Stimulated activated naive CD4-positive, alpha-beta T cell treated with Interleukin-2 at 50 U/mL for 16 hours (primary cell): ENCODE measurements at places on chromosomes 1 and 21.

DNA sequence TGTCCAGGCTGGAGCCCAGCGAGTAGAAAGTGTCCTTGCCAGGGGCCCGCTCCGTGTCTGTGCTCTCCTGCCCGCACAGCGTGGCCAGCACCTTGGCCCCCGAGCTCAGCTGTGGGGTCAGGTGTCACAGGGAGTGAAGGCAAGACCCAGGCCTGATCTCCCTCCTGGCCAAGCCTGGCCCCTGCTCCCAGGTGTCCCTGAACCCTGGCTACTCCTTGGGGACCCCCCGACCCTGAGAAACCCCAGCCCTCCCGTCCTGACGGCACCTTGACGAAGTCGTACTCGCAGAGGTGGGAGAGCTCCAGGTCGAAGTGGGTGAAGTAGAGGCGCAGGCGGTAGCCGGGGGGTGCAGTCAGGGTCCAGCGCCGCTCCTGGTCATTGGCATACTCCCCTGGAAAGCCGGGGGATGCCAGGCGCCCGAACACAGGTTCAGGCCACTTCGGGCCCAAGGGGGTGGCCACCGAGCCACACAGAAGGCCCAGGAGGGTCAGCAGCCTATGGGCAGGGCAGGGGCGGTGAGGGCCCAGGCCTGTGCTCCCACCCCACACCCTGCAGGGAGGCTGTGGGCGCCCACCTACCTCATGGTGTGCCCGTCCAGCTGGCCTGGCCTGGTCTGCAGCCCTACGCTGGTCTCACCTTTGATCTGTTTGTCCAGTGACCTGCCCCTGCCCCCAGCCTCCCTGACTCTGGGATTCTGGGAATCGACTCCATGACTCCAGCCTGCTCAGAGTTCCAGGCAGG is at the start of gene MASP2:
Gene MASP2, minus strand, starts transcription at position 615 of the 741 bp plus-strand sequence. Its CDS starts 32 bp downstream, at position 583.
- no peak for DNase-seq

GRCh38 chr21:26055010-26055409 is 115.6 kb downstream of the APP start:
- no peak for DNase-seq

DNA sequence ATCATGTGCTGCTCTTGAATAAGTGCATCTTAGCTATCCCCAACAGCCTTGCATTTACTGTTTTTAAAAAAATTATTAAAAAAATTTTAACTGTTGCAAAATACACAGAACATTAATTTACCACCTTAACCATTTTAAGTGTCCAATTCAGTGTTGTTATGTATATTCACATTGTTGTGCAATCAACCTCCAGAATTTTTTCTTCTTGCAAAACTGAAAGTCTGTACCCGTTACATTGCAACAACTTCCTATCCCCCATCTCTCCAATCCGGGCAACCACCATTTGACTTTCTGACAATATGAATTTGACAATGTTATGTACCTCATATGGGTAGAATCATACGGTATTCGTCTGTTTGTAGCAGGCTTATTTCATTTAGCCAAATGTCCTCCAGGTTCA is 83.1 kb downstream of the FMN2 start:
- DNase-seq = no peak

GRCh38 chr1:190507357-190507756 is 29.7 kb upstream of the BRINP3 start:
- no peak for DNase-seq

- DNase-seq = no peak
Measured at GRCh38 chr1:84073266-84073665, 70.8 kb upstream of the PRKACB start.

GRCh38 chr1:58063095-58063494 is 483.4 kb downstream of the OMA1 start:
- no peak for DNase-seq

- DNase-seq = peak; percentile 18
Measured at GRCh38 chr1:160544647-160545046, 21.6 kb upstream of the SLAMF6 start.

- no peak for DNase-seq
Measured at GRCh38 chr1:85225624-85226380, 25.0 kb upstream of the SYDE2 start.

- DNase-seq = no peak
Measured at GRCh38 chr21:24785033-24785432, 822.2 kb downstream of the MRPL39 start.

DNA sequence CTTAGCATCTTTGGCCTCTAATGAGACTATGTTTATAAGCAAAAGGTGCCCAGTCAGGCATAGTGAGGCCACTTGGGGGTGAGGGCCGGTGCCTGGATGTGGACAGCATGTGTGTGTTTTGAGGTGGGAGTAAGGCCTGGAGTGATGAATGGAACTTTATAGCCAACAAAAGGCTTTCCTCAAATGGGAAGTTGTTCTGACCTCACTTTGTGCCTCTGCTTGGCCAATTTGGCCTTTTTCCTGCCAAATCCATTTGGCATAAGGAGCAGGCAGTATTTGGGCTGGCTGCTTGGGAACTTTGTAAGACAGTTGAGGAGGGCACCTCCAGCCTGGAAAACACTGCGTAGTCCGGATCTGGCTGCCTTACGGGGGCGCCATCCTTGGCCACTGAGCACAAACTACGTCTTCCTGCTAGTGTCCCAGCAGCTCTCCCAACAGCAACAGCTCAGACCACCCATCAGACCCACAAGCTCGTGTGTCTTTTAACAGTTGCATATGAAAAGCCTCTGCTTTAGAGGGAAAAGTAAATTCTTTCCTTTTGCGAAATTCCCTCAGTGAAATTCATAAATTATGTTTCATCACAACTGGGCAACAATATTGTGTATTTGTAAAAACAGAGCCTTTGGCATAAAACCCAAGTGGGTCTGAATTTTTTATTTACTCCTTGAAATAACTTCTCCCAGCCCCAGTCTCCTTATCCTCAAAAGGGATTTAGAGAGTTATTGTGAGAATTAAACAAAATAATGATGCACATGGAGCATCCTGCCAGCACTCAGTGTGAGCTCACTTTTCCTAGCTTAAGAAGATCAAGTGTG is 322.9 kb downstream of the DISC1 start:
- no peak for DNase-seq

- DNase-seq = no peak
Measured at GRCh38 chr1:12075195-12076114, 12.4 kb downstream of the TNFRSF8 start.

- no peak for DNase-seq
Measured at GRCh38 chr1:24388331-24388885, 25.2 kb downstream of the STPG1 start.

DNA sequence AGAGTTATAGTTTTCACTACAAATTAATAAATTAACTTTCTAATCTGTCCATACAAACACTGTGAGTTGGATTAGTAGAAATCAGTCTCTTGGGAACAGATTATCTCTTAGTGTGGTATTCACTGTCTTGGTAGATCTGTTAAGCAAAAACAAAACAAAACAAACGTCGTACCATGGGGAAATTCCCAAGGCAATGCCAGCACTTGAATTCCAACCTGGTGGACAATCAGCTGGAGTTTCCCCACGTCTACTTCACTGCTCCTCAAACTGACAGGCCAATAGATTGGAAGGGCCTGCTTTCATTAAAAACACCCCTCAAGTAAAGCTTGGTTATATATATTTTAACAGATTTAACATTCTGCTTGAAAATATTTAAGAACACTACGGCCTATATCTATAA is 31.9 kb downstream of the GDAP2 start:
- no peak for DNase-seq

GRCh38 chr1:107413546-107413945 is 272.7 kb downstream of the NTNG1 start:
- no peak for DNase-seq

- no peak for DNase-seq
Measured at GRCh38 chr1:119083980-119084379, 56.5 kb downstream of the WARS2 start.

- no peak for DNase-seq
Measured at GRCh38 chr1:42279055-42279454, 56.0 kb downstream of the FOXJ3 start.

DNA sequence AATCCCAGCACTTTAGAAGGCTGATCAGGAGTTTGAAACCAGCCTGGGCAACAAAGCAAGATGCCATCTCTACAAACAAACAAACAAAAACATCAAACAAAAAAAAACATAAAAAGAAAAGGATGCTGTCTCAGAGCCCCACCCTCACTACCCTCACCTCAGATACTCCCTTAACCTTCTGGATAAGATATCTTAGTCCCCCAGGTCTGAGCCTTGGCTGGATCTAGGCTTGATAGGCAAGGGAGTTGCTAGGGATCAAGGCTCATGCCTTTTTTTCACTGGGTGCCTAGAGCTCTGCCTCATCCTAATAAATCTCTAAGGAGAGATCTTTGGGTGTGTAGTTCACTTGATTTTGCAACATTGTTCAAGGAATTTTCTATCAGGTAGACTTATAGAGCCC is 7.4 kb downstream of the HDAC1 start:
- DNase-seq = no peak
